ENCODE measurements at places on chromosomes 2 and 18.

DNA sequence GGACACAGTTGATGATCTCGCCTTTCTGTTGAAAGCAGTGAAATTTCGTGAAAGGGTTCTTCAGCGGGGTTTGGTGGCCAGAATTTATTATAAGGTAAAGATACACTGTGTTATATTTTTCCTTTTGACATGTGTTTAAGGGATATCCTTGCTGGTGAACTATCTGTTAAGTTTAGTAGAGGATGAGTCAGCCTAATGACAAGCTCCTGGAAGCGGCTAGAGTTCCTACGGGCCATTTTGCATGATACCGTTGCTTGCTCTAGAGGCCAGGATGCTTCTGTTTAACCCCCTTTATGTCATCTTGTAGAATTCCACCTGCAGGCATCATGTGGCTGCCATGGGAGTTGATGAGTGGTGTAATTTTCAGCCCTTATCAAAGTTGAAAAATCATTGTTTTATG, 124.8 kb upstream of the BCL2L11 start:
- DNase-seq: no peak

- DNase-seq: no peak
Observed at GRCh38 chr2:66874411-66874810, 439.5 kb downstream of the MEIS1 start.

- no peak for DNase-seq
Observed at GRCh38 chr18:10946058-10946457, 203.3 kb downstream of the PIEZO2 start.

DNA sequence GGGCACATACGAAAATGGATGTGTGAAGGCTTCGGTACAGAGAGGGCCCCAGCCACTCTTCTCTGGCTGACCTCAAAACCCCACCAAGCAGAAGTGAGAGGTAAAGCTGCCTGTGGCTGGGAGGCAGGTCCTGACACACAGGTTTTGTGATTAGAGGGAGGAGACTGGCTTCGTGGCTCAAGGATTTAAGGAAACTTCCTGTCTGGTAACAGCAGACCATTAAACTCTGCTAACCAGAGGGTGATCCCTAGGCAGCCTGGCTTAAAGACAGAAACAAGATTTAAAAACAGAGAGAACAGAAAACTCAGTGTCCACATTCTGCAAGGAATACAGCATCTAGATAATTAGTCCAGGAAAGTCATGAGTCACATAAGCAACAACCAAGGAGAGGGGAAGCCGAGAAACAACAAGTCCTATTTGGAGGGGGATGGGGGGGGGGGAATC, 101.9 kb downstream of the NFATC1 start:
- DNase-seq: no peak

- no peak for DNase-seq
Observed at GRCh38 chr18:41553716-41554115, 401.3 kb upstream of the PIK3C3 start.

DNA sequence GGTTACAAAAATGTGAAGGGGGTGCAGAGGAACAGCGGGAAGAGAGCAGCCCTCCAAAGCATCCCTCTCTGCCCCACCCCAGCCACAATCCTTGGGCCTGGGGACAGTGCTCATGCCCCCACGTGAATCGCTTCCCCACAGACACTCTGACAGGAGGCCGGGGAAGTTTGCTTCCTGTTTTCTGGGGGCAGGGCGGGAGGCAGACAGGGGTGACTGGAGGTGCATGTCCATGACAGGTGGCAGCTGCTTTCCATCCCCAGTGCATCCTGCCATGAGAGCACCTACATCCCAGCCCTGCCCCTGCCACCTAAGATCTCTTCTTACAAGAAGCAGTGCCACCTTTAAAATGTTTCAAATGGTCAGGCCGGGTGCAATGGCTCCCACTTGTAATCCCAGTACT, 47.2 kb upstream of the UBE2F start:
- DNase-seq: no peak

DNA sequence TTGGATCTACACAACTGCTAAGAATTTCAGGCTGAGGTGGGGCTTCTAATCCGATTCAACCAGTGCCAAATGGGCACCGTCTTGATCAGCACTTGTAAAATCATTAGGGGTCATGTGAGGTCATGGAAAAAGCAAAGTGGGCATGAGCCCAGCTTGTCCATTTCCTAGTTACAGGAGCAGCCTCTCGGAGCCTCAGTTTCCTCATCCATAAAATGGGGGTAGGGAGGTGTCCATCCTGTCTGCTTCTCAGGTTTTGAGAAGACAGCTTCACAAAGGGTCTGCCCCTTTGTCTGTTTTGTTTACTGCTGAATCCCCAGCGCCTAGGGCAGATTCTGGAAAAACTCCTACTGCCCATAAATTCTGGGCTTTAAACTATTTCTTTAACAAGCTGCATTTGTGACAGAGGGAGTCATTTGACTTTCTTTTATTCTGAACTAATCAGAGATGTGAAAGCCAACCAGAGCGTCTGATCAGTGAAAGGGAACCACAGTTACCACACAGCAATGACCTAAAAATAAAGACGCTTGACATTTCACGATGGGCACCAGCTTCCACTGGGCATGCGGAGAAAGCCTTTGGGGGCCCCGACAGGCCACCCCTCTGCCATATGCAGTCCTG, 38.9 kb downstream of the DNMT3A start:
- DNase-seq: peak; percentile 23

DNA sequence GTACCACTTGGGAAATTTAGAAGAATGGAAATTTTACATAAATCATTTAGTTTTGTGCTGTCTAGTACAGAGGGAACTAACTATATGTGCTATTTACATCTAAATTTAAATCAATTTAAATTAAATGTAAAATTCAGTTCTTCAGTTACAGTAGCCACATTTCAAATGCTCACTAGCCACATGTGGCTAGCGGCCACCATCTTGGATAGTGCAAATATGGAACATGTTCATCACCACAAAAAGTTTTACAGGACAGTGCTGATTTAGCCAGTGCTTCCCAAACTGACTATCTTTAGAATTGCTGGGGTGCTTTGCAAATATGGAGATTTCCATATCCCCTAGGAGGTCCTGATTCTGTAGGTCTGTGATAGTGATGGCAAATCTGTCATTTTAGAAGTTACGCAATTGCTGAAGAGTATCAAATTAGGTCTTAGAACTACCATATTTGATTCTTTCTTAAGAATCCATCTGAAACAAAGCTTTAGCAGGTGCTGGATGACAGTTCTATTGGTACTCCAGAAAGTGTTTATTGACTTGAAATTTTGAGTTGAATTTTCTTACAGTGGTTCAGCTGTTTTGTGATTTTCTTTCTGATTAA, 12.8 kb downstream of the EHBP1 start:
- DNase-seq: no peak

- DNase-seq: no peak
Observed at GRCh38 chr2:232269867-232270266, 108.7 kb upstream of the ALPP start.

- no peak for DNase-seq
Observed at GRCh38 chr2:207975921-207976320, 49.4 kb downstream of the PLEKHM3 start.

DNA sequence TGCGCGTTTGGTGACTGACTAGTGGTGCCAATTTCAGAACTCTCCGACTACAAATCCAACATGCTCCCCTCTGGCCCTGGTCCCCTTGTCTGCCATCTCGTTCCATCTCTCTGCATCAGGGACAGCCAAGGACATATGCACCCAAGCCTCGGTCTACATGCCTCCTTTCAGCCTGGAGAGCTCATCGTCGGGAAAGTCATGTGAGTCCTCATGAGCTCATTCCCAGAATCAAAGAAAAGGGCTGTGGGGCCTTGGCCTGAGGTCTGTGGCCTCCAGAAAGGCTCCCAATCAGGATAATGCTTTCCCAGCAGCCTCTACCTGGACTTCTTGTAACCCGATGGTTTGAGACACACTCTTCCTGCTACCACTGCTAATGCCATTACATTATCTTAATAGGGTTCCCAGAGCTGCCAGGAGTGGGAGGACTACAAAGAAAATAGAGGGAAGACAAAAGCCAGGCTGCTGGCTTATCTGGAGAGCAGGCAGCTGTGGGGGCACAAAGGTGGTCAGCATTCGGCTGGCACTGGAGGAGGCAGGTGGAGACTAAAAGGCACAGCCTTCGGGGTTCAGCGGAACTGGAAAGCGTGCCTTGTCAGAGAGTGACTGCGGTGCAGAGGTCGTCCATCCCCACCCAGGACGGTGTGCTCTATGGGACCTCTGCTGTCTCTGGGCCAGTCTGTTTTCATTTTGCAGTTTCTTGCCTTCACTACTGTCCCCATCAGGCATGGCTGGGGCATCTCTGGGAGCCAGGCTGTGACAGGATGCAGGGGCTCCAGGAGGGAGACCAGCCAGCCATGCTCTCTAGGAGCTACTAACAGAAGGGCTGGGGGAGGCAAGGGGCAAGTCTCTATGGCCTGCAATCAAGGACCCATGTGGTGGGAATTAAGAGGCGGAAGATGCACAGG, 104.4 kb upstream of the SMAD2 start:
- DNase-seq: no peak

- no peak for DNase-seq
Observed at GRCh38 chr18:54284981-54285785, 15.9 kb downstream of the POLI start.

DNA sequence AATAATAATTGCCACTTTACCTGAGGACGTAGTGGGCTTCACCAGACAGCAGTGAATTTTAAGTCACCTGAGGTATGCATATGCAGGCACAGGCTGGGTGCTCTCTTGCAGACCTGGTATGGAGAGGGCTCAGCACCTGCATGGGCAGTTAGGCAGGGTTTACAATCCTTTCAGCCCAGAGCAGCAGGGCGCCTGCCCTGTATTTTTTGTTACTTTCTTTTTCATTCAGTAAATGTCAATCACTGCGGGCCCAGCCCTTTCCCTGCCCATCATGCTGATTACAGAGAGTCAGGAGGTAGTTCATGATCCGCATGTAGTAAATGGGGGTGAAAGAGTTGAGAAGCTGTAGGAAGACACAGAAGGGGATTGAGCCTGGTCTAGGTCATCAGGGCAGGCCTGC, 147.0 kb upstream of the ALPP start:
- DNase-seq: no peak

- DNase-seq: no peak
Observed at GRCh38 chr18:35245719-35246317, 5.0 kb downstream of the ZNF397 start.

- no peak for DNase-seq
Observed at GRCh38 chr2:200985799-200986198, 22.3 kb upstream of the ORC2 start.

GRCh38 chr2:122101319-122101718, 345.9 kb downstream of the TSN start:
- DNase-seq: no peak

Data from NAMALWA (cell line).